Naive thymus-derived CD4-positive, alpha-beta T cell (primary cell): ENCODE measurements at places on chromosomes 16 and 17. TPM values are rescaled to one million over a fixed set of nuclear protein-coding genes. Genes with fewer than 3 reads are reported as not detected.

EIF3CL gene
- polyA plus RNA-seq: 38.2 TPM

ABI3 gene
- polyA plus RNA-seq: 15.0 TPM

- no peak for DNase-seq
Measured at GRCh38 chr16:62019851-62020250, 16.4 kb downstream of the CDH8 start.

- peak; percentile 60 for DNase-seq
Measured at GRCh38 chr16:12067714-12068401, 91.3 kb downstream of the SNX29 start.

- no peak for DNase-seq
Measured at GRCh38 chr17:57356153-57356718, 99.9 kb downstream of the MSI2 start.

- DNase-seq: no peak
Measured at GRCh38 chr17:80850817-80851216, 140.8 kb upstream of the CHMP6 start.

GRCh38 chr17:67656494-67657203 is 61.1 kb upstream of the NOL11 start:
- no peak for DNase-seq

- DNase-seq: peak; percentile 18
Measured at GRCh38 chr16:47461598-47462266, 601 bp downstream of the PHKB start.

DNA sequence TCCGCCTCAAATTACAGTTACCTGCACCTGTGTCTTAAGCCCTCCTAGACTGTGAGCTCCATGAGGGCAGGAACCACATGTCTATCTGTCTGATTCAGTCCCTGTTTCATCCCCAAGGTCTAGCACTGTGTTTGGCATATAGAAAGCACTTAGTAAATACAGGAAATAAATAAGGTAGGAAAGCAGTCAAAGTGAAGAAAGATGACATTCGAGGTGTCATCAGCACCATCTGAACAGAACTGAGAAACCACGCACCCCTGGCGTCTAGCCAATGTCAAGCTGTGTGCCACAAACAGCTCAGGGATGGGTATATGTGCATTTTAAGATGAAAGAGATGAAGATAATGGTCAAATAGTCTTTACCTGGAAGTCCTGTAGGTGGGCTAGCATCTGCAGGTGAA is 79.6 kb upstream of the ATP2A3 start:
- peak; percentile 29 for DNase-seq

GRCh38 chr17:33469911-33470310 is 176.8 kb upstream of the ASIC2 start:
- DNase-seq: no peak

GRCh38 chr17:58352596-58353388 is 791 bp upstream of the SUPT4H1 start:
- DNase-seq: no peak

DNA sequence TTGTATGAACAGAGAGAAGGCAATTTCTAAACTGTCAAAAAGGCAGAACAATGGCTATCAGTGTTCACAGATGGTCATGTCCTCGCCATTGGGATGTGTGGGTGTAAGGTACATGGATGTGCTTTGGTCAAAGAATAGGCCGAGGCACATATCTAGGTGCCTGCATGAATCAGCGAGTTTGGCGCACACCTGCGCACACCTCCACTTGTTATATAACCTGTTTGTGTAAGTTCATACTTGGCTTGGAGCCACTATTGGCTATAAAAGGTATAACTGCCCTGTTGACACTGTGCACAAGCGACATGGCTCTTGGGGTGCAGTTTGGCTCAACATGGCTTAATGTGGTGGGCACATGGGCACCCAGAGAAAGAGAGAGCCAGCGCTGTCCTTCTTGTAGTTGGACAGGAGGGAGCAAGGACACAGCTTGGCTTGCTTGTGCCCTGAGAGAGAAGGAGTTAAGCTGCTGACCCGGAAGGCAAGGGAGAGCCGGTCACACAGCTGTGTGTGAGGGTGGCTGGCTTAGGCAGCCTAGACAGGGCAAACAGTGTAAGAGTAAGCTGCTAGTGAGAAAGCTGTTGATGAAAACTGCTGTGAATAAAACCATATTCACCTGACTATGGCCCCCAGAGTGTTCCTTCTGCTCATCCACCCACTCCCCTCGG is 499.1 kb downstream of the KCNJ2 start:
- DNase-seq: no peak

DNA sequence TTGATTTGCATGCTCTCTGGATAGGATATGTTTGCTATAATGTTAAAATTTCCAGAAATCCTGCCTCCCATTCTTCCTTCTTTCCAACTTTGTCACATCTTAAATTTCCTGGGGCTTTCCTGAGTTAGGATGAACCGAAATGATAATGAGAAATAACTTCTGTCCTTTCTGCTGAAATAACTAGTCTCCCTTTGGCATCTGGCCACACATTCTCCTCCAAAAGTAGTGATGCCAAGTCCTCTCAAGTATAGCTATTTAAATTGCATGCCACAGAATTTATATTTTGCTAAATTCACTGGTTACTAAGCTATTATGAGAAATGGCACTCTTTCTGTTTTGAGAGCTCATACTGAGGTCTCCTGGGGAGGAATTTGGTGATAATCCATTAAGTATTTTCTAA is 30.6 kb downstream of the FAM20A start:
- no peak for DNase-seq

- DNase-seq: no peak
Measured at GRCh38 chr16:78437352-78437968, 338.0 kb downstream of the WWOX start.

GRCh38 chr17:48412841-48413240 is 17.2 kb downstream of the SKAP1 start:
- DNase-seq: no peak

GRCh38 chr16:48084826-48085225 is 71.0 kb downstream of the ABCC12 start:
- no peak for DNase-seq
